Iris pigment epithelial cell (primary cell): ENCODE measurements at places on chromosomes 16 and 17.

DNA sequence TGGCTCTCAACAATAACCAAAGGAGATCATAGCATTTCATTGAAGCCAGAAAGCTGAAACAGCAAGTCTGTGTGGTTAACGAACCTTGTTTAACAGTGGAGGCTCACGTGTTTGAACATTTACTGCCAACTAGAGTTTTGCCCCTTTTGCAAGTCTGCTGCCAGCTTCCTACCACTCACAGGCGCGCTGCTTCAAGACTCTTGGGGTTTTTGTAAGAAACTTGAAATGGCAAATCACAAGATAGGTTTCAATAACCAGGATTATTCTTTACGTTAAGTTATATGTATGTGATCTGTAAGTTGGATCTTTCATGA lies 1.2 kb downstream of the SNTB2 start:
- no peak for DNase-seq

DNA sequence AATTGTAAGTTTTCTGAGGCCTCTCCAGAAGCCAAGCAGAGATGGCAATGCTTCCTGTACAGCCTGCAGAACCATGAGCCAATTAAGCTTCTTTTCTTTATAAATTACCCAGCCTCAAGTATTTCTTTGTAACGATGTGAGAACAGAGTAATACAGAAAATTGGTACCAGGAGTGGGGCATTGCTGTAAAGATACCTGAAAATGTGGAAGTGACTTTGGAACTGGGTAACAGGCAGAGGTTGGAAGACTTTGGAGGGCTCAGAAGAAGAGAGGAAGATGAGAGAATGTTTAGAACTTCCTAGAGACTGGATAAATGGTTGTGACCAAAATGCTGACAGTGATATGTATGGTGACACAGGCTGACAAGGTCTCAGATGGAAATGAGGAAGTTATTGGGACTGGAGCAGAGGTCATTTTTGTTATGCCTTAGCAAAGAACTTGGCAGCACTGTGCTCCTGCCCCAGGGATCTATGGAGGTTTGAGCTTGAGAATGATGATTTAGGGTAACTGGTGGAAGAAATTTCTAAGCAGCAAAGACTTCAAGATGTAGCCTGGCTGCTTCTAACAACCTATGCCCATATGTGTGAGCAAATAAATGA lies 23.1 kb downstream of the PRDM7 start:
- DNase-seq = no peak

- DNase-seq = no peak
These were observed 9.7 kb upstream of the CLEC18A start for GRCh38 chr16:69941251-69942098.

DNA sequence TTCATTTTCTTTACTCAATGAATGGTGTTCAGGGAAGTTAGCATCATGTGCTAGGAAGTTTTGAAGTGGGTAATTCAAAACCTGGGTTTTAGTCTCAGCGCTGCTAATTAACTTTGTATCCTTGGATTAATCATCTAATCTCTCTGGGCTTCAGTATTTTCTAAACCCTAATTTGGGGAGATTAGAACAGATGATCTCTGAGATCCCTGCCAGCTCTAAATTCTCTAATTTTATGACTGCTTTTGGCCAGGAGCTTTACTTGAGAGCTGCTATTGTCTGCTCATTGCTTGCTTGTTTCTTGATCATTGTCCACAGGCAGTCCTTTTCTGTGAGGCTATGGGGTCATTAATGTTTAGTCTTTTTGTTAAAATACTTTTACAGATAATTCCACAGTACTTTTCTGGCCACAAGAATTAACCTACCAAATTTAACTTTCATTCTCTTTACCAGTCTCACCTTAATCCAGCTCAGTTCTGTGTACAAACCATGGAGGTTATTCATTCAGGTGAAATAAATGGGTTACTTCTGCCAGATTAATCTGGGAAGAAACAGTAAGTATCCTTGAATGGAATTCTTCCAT lies 28.4 kb upstream of the VWA3A start:
- no peak for DNase-seq

GRCh38 chr17:4862720-4863119 lies 29.6 kb downstream of the MINK1 start:
- no peak for DNase-seq

- DNase-seq = peak; percentile 17
These were observed 23.9 kb downstream of the PHB1 start for GRCh38 chr17:49390548-49391324.

GRCh38 chr17:80268427-80268826 lies 7.8 kb downstream of the RNF213 start:
- no peak for DNase-seq

- no peak for DNase-seq
These were observed 7.6 kb downstream of the GPR142 start for GRCh38 chr17:74374858-74375257.

DNA sequence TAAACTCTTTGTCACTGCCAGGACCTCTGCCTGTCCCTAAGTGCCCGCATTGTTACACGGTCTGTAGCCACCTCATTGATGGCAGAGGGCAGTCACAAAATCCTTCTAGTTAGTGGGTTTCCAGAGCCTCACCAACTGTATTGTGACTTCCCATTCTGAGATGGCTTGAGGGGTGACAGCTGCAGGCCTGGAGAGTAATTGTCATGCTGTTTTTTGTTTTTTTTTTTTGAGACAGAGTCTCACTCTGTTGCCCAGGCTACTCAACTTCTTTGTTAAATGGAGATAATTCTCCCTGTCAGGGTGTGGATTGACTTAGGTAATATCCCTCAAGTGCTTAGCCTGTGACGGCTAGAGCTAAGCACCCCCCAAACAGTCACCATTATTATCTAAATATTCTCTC lies 77.9 kb downstream of the SDR42E1 start:
- DNase-seq = no peak

GRCh38 chr17:68780596-68780995 lies 174.6 kb downstream of the ABCA8 start:
- DNase-seq = no peak

- no peak for DNase-seq
These were observed 10.1 kb downstream of the RIPOR1 start for GRCh38 chr16:67538666-67539101.

DNA sequence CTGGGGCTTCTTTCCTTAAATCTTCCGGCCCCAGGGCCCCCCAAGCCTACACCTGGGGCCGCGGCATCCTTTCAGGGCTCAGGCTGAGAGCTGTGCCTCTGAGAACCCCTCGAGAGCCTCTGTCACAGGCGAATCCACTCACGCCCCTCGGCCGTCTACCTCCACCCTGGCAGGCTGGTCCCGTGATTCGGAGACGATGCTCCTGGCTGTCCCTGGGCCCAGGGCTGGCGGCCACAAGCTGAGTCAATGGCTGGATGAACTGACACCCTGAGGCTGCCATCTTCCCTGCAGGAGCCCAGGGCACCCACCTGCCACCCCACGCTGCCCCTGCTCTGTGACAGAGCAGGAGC lies 4.4 kb downstream of the TEPSIN start:
- DNase-seq = no peak

GRCh38 chr17:49521471-49522356 lies 26.6 kb downstream of the NGFR start:
- DNase-seq = no peak

DNA sequence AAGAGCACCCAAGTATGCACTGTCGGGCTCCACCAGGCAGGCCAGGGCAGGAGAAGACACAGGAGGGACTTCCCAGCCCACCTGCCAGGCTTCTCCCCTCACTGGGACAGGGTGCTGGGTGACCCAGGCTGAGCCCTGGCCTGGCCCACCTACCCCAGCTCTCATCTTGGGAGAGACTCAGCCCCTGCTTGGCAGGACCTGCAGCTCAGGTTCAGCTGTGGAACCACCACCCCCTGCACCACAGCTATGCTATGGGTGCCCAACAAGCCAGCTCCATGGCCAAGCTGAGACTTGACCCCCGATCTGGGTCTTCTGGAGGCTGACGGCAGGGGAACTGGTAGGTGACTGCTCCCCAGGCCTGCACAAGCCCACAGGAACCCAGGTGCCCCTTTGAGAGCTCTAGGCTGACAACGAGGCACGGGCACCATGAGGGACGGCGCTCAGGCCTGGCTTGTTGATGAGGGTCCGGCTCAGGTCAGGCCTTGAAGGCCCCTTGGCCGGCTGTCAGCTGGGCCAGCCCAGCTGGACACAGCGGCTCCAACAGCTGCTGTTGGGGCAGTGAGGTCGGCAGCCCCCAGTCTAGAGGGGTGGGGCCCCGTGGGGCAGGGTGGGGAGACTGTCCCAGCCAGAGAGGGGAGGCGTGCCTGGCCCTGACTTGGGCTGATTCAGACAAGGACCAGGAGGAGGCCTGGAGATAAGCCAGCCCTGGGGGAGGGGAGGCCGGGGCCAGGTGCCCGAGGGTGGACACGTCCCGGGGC lies 4.6 kb downstream of the RPUSD1 start:
- no peak for DNase-seq

GRCh38 chr16:67419502-67419901 lies 3.2 kb upstream of the ZDHHC1 start:
- peak; percentile 53 for DNase-seq

DNA sequence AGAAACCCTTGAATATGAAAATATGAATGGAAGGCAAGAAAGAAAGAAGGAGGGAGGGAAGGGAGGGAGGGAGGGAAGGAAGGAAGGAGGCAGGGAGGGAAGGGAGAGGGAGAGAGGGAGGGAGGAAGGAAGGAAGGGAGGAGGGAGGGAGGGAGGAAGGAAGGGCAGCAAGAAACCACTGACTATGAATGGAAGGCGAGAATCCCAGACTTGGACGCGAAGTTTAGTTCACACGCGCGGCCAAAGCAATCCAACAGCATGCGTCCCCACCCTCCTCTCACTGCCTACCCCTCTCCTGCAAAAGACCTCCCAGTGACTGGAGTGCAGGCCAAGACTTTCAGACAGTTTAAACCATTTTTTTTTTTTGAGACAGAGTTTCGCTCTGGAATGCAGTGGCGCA lies 7.9 kb upstream of the SMARCD2 start:
- DNase-seq = no peak

GRCh38 chr16:22751685-22752084 lies 62.3 kb upstream of the HS3ST2 start:
- no peak for DNase-seq

DNA sequence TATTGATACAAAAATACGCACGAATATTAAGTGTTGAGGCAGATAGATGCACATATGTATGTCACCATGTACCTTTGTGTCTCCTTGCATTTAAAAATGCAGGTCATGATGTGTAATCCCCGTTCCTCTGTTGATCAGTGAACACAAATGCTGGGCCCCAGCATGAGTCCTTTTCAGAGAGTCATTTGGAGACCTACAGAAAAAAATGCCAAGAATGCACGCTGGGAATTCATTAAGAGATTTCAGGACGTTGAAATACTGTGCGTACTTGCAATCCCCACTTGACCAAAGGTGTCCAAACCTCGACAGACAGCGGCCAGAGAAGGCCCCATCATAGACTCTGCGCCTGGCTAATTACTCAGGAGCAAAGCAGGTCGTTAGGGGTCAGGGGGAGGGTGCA lies 496.0 kb downstream of the MAF start:
- no peak for DNase-seq

GRCh38 chr16:80932708-80933095 lies 74.0 kb downstream of the CMC2 start:
- peak; percentile 88 for DNase-seq

GRCh38 chr17:40404003-40404402 lies 13.7 kb downstream of the TOP2A start:
- peak; percentile 34 for DNase-seq

- DNase-seq = no peak
These were observed 10.6 kb downstream of the ADCY7 start for GRCh38 chr16:50276801-50277555.

DNA sequence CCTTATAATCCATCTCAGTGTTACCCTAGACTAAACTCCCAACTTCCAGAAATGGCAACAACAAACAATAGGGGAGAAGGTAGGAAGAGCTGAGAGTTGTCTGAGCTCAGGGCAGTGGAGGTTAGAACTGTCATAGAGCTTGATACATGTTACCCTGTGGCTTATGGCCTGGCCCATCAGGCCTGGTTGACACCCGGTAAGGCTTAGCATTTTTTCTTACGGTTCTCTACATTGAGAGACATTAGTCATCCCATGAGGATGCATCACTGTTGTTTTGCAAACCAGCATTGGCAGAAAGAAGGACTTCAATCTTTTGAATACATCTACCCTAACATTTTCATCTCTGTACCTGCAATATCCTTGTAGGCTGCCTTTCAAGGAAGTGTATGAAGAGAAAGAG lies 226.6 kb downstream of the PHKB start:
- peak; percentile 46 for DNase-seq

DNA sequence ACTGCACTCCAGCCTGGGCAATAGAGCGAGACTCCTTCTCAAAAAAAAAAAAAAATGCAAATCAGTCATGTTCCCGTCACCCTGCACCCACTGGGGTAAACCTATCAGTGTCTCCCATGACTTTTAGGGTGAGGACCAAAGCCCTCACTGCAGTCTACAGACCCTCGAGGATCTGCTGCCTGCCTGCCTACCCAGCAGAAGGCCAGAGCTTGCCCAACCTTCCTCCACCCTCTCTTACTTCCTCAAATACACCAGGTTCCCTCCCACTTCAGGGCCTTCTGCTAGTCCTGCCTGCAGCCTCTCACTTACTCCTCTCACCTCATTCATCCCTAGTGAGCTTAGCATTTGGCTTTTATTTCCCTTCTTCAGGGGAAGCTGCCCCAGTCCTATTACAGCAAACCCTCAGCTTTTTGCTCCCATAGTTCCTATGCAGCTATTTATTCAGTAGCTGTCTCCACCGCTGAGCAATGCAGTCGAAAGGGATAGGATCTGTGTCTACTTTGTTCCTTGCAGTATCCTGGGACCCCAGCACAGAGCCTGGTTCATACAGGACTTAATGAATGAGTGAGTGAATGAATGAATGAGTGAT lies 17.8 kb upstream of the TOB1 start:
- no peak for DNase-seq

DNA sequence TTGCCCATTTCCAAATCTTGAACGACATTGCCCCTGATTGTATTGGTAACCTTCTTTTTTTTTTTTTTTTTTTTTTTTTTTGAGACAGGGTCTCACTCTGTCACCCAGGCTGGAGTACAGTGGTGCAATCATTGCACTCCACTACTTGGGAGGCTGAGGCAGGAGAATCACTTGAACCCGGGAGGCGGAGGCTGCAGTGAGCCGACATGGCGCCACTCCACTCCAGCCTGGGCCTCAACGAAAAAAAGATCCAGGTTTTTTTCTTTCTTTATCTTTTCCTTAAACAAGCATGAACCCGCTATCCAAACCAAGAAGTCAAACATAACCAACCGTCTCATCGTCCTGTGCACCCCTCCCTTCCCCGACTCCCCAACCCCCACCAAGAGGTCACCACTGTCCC lies 47.6 kb upstream of the RPH3AL start:
- no peak for DNase-seq

DNA sequence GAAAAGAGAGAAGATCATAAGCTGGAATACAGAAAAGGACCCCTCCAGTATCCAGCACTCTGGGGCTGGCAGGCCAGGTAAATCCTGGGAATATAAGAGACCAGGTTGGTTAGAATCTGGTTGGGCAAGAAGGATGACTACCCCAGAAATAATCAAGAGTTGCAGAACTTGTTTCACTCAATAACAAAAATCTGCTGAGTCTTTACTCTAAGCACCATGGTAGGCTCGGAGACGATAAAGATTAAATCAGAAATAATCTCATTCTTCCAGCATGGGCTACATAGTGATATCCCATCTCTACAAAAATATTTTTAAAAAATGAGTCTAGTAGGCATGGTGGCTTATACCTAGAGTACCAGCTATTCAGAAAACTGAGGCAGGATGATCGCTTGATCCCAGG lies 138.0 kb upstream of the KCNJ16 start:
- no peak for DNase-seq
